NCI-H146 (cell line): ENCODE measurements at places on chromosomes 4 and X.

- no peak for DNase-seq
Measured at GRCh38 chr4:164438321-164438720, 315.6 kb upstream of the SMIM31 start.

GRCh38 chrX:15430076-15430475, 45.9 kb upstream of the VEGFD start:
- DNase-seq = no peak

DNA sequence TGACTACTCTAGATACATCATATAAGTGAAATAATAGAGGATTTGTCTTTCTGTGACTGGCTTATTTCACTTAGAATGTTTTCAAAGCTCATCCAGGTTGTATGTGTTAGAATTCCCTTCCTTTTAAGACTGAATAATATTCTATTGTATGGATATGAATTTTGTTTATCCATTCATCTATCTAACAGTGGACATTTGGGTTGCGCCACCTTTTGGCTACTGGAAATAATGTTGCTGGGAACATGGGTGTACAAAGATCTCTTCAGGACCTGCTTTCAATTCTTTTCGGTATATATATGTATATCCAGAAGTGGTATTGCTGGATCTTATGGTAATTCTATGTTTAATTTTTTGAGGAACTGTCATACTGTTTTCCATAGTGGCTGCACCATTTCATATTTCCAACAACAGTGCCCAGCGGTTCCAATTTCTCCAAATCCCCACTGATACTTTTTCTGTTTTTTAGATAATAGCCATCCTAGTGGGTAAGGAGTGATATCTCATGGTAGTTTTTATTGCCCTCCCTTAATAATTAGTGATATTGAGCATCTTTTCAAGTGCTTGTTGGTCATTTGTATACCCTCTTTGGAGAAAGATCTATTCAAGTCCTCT, 3.4 kb upstream of the SCD5 start:
- DNase-seq = no peak

GRCh38 chr4:175351473-175351872, 433.3 kb downstream of the ADAM29 start:
- DNase-seq = no peak

GRCh38 chr4:53863158-53863557, 201.2 kb downstream of the CHIC2 start:
- peak; percentile 34 for DNase-seq

DNA sequence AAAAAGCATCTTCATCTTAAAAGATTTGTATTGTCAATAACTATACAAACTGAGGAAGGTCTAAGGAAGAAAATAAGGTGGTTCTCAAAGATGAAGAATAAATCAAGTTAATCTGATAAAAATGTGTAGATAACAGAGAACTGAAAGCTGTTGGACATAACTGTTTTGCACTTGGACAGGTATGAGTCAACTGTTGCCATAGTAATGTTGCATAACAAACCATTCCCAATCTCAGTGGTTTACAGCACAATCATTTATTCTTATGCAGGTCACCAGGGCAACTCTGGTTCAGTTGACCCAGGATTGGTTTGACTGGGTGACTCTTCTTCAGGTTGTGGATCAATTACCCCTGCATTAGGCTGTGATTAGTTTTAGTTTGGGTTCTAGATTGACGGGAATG, 2197.7 kb downstream of the ARAP2 start:
- no peak for DNase-seq

GRCh38 chr4:165058666-165059065, 5.0 kb downstream of the TRIM75 start:
- no peak for DNase-seq

DNA sequence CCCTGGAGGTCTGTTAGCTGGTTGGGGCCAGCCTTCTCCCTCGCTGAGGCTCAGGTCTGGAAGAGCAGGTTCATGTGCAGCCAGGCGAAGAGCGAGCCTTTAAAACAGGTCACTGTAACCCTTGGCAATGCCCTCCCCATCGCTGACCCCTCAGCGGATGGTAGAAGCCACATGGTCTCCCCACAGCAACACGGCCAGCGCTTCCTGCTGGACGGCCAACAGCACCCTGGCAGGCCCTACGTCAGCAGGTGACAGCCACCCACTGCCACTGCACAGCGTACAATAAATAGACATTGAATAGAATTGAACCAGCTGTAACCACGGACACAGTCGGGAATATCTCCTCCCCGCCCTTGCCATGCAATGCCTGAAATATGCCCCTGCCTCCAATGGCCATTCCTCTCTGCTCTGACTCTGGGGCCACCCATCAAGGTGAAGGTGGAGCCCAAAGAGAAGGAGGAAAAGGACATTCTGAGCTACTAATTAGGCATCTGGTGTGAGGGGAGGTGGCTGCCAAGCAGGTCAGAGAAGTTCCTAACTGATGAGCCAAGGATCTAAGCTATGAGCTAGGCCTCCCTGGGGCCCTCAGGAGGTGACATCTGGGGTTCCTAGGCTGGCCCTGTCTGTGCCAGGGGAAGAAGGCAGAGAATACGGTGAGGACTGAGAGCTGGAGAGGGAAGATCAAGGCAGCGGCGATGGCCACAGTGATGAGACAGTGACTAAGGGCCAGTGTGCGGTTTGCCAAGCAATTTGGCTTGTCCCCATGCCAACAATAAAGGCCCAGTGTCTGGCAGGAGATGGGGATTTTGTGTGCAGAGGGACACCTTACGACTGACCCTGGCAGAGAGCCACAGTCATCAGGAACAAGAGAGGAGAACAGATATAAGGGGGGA, 202.3 kb downstream of the BCOR start:
- DNase-seq = peak; percentile 84

GRCh38 chr4:90403781-90404180, 276.6 kb downstream of the CCSER1 start:
- DNase-seq = no peak

GRCh38 chr4:26080870-26081628, 167.0 kb downstream of the SMIM20 start:
- no peak for DNase-seq

DNA sequence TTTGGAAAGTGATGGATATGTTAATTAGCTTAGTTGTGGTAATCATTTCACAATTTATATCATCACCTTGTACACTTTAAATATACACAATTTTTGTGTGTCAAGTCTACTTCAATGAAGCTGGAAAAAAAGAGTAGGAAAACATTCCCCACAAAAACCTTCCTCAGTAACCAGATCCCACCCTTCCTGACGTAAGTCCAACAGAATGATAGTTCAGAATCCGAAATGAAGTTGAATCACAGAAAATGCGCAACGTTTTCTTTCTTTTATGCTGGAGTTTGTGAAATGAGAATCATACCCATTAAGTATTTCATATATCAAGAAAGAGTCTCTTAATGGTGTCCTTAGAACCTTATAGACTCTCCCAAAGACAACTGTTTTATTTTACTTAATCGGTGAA, 292.9 kb downstream of the USP46 start:
- no peak for DNase-seq

- no peak for DNase-seq
Measured at GRCh38 chr4:84146300-84146959, 352.7 kb downstream of the NKX6-1 start.

- no peak for DNase-seq
Measured at GRCh38 chr4:13829457-13829856, 201.9 kb upstream of the BOD1L1 start.

- DNase-seq = no peak
Measured at GRCh38 chr4:176889776-176890175, 97.1 kb upstream of the VEGFC start.

DNA sequence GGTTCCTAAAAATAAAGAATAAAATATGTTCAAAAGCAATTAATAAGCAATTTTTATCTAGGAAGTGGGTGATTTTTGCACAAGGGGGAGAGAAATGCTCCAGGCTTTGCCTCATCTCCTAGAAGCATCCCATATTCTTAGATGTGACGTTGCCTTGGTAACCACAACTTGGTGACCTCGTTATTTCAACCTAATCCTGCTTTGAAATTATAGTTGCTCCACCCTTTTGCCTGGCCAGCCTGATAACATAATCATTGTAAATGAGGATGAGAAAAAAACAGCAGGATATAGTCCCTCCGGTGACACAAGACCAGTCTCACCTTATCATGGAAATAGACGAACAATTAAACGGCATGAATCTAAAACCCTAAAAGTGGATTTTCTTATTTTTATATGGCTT, 194.4 kb downstream of the QDPR start:
- DNase-seq = no peak

DNA sequence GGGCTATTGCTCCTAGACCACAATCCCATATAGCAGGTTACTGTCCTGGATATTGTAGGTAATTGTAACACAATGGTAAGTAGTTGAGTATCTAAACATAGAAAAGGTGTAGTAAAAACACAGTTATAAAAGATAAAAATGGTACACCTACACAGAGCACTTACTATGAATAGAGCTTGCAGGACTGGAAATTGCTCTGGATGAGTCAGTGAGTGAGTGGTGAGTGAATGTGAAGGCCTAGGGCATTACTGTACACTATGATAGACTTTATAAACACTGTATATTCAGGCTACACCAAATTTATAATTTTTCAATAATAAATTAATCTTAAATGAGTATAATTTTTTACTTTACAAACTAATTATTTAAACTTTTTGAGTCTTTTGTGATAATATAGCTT, 425.7 kb downstream of the PABPC4L start:
- no peak for DNase-seq

GRCh38 chrX:136453114-136453513, 34.6 kb upstream of the BRS3 start:
- DNase-seq = no peak

- DNase-seq = no peak
Measured at GRCh38 chr4:3747581-3747904, 18.6 kb upstream of the ADRA2C start.

DNA sequence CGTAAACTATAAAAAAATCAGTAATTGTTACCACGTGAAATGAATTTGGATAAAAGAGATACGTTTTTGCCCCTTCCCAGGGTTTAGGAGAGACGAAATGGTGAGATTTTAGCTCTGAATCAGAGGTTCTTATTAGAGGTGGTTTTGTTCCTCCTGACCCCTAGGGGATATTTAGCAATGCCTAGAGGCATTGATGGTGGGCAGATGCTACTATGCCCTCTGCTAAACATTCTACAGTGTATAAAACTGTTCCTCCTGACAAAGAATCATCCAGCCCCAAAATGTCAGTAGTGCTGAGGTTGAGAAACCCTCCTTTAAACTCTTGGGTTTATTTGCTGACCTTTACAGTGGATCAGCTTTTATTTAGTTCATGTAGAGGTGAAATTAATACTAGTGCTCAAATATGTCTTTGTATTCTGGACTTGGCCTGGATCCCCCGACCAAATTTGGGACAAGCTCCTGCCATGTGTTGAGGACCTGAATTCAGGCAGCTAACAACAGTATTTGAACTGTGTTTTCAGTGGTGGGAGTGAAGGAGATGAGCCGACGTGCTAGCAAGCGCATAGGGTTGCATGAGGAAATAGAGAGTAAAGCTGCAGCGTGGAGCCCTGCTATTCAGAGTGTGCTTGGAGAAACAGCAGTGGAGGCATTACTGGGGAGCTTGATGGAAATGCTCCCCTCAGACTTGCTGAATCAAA, 126.1 kb downstream of the PTTG2 start:
- no peak for DNase-seq

GRCh38 chr4:40874901-40875300, 125.1 kb downstream of the NSUN7 start:
- no peak for DNase-seq

- no peak for DNase-seq
Measured at GRCh38 chrX:29787656-29788055, 427.7 kb upstream of the MAGEB2 start.

DNA sequence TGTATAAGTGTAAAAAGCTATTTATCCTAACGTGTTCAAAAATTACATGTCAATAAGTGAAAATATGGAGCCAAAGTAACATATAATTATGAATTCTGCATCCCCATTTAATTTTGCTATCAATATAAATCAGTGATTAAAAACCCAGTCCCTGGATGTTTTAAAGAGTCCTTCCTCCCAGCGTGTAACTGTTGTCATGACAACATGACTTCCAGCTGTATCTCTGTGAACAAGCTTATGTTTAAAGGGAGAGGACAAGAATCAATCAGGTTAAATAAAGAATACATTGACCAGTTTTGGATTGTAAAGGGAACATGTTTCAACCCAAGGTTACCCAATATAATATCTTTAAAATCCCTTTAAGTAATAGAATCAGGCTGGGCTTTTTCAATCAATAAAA, 219.7 kb downstream of the NSUN7 start:
- peak; percentile 47 for DNase-seq

DNA sequence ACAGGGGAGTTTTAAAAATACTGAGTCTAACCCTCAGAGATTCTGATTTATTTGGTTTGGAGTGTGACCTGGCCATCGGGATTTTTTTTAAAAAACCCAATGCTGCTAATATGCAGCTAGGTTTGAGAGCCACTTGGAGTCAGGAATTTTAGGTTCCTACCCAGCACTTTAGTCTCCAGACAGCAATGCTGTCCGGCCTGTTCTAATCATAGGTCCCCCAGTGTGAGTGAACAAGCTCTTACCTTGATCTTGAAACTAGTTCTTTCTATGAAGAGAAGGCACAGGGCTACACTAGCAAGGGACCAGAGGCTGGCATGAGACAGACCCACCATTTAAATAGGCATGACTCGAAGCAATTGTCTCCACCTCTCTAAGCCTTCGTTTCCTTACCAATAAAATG, 103.5 kb downstream of the SMIM20 start:
- DNase-seq = no peak

- DNase-seq = no peak
Measured at GRCh38 chr4:14607001-14607400, 395.3 kb upstream of the CPEB2 start.

DNA sequence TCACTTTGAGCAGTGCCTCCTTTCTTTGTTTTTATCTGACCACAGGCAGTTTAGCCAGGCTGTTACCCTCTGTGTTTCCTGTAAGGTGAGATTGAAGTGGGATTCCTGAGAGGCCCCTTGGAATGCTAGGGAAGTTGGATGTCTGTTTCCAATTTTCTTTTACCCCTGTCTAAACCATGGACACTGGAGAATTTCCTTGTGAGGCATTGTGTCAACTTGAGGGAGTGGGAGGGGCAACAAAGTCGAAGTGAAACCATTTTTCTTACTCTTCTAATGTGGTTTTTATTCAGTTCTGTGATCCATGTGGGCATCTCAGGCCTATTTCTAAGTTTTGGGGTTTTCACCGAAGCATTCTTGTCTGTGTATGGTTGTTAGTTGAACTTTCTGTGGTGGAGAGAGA, 296.1 kb upstream of the UGT8 start:
- no peak for DNase-seq

DNA sequence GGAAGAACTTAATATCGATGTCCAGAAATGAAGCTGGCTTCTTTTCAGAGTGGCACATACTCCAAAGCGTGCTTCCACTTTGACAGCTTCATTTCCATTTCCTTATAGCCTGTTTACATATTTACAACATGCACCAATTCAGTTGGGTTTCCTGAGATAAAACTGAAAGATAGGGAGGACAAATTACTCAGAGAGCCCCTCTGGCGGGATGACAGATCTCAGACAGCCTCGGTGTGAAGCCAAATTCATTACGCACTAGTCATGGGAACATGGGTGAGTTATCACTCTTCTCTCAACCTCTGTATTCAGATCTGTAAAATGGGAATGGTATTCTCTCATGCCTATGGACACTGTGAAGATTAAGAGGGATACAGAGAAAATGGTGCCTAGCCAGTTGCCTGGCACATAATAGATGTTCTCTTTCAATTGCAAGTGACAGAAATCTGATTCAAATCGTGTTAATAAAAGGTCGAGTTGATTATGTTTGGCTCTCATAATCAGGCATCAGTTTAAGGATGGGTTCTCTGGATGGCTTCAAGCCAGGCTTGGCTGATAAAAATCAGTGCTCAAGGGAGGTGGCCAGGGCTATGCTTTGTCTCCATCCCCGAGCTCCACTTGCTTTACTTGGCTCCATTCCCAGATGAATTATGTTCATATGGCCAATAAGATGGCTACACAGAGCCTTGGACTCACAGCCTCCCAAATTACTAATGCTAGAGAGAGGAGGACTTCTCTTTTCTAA, 132.2 kb upstream of the C1QTNF7 start:
- DNase-seq = no peak

GRCh38 chr4:8301851-8302730, 32.5 kb downstream of the HTRA3 start:
- no peak for DNase-seq
